CD8-positive, alpha-beta T cell (primary cell): ENCODE measurements at places on chromosomes 2 and 18. TPM values are rescaled to one million over a fixed set of nuclear protein-coding genes. Genes with fewer than 3 reads are reported as not detected.

The ALPP gene
- total RNA-seq: not detected

DNA sequence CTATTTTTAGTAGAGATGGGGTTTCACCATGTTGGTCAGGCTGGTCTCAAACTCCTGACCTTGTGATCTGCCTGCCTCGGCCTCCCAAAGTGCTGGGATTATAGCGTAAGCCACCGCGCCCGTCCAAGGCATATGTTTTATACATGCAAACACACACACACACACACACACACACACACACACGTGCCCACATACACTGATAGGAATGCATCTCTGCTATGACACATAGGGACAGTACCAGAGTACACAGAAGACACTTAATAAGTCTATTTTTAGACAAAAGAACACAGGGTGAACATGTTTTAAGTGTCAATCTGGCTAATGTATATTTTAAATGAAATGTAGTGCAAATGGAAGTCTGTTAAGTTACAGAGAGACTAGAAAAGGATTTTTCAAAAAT is 10.7 kb upstream of the RNF103 start:
- no peak for DNase-seq

The PHOSPHO2 gene
- total RNA-seq: 2.3 TPM

The HOXD12 gene
- not detected for total RNA-seq

DNA sequence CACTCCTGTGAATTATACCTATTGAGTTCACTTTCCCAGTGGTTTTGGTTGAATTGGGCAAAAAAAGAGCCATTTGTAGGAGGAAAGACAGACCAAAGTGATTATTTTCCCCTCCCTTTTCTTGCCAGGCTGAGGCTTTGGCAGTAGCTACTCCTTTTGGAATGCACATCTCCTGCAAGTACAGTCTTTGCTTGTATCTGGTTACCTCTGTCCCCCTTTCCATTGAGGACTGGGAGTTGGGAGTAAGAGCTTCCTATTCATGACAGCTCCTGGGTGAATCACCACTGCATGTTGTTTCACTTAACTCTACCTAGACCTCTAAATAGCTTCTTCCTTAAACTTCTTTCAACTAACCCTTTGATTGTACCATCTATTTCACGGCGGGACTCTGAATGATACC is 695.3 kb upstream of the ZNF804A start:
- no peak for DNase-seq

DNA sequence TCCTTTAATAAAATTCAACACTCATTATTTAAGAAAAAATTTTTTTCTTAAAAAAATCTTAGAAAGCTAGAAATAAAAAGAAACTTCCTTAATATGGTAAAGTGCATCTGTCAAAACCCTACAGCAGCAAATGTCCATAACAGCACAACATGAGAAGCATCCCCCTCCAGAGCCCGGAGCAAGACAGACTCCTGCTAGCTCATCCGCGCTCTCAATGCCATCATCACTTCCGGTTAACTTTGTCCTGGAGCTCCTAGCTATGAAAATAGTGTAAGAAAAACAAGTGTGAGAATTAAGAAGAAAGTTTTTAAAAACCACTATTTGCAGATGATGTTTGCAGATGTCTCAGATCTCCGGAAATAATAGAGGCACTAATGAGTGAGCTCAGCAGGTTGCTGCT is 103.1 kb downstream of the TEX51 start:
- DNase-seq: no peak

DNA sequence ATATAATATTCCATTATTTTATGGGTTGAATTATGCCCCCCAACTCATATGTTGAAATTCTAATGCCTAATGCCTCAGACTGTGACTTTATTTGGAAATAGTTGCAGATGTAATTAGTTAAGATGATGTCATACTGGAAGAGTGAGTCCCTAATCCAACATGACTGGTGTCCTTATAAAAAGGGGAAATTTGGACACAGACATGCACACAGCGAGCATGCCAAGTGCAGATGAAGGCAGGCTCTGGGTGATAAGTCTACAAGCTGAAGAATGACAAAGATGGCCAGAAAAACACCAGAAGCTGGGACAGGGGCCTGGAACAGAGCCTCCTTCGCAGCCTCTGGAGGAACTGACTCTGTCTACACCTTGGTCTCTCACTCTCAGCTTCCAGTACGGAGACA is 10.0 kb upstream of the ASAP2 start:
- no peak for DNase-seq

The CPS1 gene
- 0.72 TPM for total RNA-seq

The FHOD3 gene
- not detected for total RNA-seq

The WDR33 gene
- total RNA-seq: 61.0 TPM
